ENCODE measurements at places on chromosomes 3 and 15.

- no peak for DNase-seq
Observed at GRCh38 chr3:72530426-72530825, 317.8 kb downstream of the SHQ1 start.

DNA sequence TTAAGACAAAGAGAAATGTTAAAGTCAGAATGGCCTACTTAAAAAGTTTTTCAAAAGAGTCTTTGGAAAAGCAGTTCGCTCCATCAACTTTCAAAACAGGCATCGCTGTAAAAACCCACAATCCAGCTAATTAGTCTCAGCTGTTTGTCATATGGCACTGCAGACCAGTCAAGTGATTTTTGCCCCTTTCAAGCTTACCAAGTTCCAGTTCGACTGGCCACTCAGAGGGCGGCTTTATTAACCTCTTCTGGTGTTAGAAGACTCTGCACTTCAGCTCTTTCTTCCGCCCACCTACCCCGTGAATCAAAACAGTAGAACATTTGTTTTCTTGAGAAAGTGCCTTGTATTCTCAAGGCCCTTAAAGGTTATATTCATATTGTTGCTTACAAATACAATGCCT is 19.3 kb downstream of the RAB27A start:
- DNase-seq: no peak

- no peak for DNase-seq
Observed at GRCh38 chr3:87398168-87398801, 121.9 kb upstream of the POU1F1 start.

DNA sequence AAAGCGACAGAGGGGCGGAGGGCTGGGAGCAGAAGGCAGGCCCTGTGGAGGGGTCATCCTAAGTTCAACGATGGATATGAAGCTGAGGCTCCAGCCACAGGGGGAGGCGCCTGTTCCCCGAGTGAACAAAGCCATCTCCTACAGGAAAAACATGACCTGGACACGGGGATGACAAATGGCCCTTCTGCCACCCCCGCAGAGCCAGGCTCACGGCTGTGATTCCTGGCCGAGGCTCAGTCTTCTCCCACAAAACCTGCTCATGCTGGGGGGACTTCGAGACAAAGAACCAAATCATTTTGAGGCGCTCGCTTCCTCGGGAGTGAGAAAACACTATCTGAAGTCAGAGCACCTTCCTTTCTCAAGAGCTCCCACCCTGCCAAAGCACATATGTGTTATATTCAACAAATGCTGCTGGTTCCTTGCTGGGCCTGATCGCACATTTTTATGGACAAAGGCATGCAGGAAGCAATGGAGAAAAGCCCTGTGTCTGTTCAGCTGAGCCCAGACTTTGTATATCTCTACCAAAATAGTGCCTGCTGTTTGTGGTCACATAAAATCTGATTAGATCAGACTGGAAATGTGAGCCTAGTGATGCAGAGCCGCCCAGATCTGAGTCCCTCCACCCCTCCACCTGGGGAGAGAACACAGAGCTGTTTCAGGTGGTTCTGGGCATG is 5.6 kb downstream of the RBP1 start:
- DNase-seq: no peak

DNA sequence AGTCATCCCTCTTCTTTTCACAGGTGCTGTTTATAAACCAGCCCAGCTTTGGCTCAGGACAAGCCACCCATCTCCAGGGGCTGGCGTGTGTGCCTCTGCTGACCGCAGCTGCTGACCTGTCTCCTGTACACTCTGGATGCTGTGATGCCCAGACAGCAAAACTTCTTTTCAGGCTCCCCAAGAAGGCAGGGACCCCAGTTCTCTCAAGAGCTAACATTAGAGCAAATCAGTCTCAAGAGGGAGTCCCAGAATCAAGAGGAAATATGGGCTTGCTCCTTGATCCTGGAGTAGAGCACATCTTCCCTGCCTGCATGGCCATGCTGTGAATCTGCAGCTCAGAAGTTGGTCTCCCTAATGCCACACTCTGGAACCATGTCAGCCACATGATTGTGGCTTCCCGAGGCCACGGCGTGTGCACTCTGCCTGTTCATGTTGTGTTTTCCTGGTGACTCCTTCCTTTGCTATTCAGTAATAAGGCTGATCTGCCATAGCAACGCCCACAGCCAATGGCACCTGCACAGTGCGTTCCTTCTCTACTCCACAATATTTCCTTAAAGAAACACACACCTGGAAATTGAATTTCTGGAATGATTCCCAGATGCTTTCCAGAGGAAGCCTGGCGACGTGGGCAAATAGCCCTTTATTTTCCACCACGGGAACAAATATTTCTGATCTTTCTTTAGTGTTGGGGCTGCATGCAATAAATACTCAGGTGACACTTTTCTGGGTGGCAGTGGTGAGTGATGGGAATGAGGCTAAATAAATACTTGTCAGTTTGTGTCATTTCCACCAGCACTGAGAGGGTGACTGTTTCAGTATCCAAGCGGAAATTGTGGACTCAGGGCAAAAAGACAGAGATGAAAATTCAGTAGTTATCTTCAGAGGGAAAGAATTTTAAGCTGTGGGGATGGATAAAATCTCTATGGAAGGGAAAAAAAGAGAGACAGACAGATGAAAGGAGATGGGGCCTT is 21.9 kb upstream of the THSD4 start:
- no peak for DNase-seq

- no peak for DNase-seq
Observed at GRCh38 chr3:152091725-152092124, 177.0 kb upstream of the MBNL1 start.

- no peak for DNase-seq
Observed at GRCh38 chr3:177186306-177186705, 11.0 kb downstream of the TBL1XR1 start.

- DNase-seq: peak; percentile 51
Observed at GRCh38 chr3:108862865-108863798, 40.5 kb downstream of the TRAT1 start.

DNA sequence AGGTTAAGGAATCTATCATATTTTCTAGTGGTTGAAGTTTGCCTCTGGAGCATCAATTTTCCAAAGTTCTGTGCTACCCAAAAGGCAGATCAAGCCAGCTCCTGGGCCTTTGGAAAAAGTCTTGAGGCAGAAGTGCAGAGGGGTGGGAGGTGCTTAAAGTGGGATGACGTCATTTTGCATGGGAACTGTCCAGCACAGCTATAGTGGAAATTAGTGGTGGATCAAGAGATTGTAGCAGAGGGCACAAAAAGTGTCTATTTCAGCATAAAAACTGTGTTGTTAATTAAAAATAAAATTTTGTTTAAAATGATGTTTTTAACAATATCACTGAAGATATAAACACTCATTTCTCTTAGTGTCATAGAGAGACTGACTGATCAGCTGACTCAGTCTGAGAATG is 221.9 kb downstream of the LRRN1 start:
- no peak for DNase-seq

DNA sequence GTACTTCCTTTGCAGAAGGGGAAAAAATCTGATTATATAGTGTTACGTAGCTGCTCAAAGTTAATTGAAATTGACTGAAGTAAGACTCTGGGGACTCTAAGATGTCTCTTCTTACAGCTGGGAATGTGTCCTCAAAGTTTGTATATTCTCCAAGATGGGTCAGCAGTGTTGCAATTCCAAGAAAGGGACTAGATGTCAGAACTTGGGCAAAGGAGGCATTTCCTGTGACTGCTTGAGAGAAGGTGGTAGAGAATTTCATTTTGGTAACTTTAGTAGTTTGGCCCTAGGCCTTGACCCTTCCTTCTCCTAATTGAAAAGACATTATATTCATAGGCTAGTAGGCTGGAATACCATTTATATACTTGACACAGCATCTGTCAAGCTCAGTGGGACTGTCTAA is 33.9 kb downstream of the PTPRG start:
- no peak for DNase-seq

DNA sequence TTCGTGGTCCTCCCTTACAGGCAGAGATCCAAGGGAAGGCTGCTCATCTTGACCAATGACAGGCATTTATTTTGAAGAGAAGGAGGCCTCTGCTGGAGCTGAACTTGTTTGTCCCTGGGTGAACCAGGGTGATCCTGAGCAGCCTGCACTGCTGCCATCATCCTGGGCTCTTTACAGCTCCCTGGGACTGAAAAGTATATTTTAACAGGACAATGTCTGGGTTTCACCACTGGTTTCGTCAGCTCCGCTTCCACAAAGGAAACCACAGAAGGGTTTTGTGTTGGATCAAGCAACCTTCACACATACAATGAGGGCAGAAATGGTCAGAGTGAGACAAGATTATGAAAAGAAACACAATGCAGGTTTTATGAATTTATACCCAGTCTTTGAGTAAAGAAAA is 400.7 kb upstream of the TPM1 start:
- DNase-seq: no peak

- DNase-seq: no peak
Observed at GRCh38 chr3:45631486-45631885, 36.9 kb downstream of the LIMD1 start.

GRCh38 chr3:118059096-118059495 is 975.5 kb downstream of the IGSF11 start:
- no peak for DNase-seq

DNA sequence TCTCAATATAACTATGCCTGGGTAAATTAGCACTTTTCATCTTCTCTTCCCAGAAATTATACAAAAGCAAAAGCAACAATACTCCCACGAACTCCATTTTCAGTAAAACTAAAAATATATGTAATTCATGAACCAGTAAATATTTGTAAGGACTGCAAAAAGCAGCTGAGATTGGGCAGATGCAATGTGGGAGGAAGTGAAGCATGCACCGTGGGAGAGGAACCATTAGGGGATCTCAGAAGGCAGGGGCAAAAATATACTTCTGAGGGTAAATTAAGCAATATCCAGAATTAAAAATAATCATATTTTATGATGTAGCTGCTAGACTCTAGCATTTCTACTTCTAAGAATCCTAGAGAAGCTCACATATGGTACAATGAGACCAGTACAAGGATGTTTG is 20.2 kb downstream of the CFAP91 start:
- no peak for DNase-seq

GRCh38 chr3:126557761-126558160 is 971 bp downstream of the C3orf22 start:
- no peak for DNase-seq

DNA sequence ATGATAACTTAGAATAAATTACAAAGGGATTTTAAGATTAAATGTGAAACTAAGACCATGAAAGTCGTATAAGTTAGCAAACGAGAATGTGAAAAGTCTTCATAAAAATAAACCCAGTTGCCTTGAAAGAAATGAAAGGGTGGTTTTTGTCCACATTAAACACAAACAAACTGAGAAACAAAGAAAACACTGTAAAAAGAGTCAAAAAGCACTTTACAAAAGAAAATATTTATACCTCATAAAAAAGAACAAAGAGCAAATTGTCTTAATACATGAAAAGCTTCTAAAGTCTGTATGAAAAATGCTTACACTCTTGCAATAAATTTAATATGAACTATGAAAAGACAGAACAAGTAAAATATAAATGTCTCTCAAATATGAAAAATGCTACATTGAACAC is 865.9 kb upstream of the CADM2 start:
- no peak for DNase-seq

DNA sequence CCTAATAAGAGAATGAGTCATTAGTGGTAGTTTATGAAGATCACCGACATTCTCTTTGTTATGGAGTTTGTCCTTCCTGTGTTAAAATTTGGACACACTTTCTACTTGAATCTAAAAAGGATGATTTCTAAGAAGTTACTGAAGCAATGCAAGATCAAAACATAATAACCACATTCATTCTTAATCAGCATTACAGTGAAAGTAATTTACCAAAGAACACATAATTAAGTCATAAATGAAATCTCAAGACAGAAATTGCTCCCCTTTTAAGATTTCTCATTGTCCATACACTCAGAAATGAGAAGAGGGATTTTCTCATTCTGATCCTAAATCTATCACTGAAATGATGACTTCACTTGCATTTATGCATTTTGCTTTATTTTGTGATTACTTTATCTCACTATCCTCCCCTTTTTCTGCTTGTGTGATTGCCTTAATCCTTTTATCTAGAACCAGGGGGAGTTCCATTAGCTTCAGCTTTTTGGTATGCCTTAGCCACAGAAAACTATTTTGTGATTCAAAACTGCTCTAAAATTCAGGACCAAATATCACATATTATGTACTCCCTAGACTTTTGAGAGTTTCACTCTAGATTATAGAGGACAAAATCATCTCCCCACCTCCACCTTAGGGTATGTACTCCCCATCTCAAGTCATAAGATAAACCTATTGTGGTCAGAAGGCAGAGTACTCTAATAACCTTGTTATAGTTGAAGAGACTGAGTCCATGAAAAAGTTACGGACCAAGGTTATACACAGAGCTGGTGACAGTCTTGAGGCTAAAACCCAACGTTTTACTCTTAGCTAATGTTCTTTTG is 817.6 kb upstream of the CFAP20DC start:
- DNase-seq: no peak

DNA sequence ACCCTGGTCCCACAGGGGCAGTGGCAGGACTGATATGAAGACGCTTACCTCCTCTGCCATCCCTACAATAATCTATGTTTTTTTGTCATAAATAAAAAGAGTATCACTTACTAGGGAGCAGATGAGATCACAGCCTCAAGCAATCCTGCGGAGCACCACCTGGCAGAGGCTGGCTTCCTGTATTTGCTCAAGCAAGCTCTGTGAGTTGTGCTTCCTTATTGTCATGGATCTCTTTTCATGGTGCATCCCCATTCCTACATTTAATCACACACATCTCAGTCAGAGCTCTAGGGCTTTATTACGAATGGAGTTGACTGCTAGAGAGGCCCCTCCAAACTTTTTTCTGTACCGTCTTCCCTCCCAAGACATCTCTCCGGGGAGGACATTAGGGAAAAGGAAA is 186.0 kb downstream of the UBE2E2 start:
- no peak for DNase-seq

- DNase-seq: peak; percentile 73
Observed at GRCh38 chr3:194003114-194004057, 132.6 kb upstream of the HES1 start.

- DNase-seq: no peak
Observed at GRCh38 chr15:54884312-54884711, 312.4 kb downstream of the RSL24D1 start.

DNA sequence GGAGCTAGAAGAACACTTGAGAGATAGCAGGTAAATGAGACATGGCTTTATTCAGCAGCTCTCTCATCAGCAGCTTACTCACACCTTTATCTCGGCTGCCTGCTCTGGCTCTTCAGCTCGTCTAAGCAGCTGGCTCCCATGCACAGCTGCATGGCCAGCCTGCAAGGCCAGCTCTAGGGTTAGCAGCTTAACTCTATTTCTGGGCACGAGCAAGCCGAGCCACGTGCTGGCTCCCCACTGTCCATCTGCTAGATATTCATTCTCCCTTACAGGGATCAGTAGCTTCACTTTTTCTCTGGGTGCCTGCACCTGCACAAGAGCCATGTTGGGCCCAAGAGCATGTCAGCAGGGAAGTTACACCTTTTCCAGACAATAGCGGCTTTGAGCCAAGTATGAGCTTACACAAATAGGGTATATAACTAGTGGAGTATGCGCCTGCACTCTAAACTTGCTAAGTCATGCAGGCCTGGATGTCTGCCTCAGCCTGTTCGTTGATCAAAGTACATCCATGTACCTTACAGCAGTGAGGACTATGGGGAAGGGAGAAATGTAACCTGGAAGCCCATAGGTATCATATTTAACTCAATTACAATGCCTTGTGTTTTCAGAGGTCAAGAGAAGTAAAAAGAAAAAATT is 174.9 kb upstream of the SNTN start:
- no peak for DNase-seq
